Fibroblast of skin of abdomen (primary cell): ENCODE measurements at places on chromosomes 3 and 15.

DNA sequence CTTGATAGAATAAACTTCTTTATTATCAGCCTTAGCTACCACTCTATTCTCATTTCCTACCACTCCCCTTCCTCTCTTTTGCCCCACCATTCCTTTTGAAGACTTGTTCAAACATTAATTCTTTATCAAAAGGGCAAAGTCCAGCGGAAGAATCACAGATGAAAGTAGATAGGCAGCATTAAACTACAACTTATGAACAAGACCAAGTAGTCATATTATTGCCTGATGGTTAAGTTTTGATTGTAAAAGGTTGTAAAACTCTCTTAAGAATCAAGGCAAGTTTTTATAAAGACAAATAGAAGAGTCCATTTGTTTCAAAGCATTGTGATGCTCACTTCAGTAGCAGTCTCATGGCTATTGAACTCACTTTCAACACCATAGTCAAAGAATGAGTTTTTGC lies 22.4 kb upstream of the TGFBR2 start:
- DNase-seq, result no peak

GRCh38 chr15:81504170-81504905 lies 130.3 kb upstream of the TMC3 start:
- DNase-seq, result peak; percentile 80

GRCh38 chr15:59158701-59159034 lies 48.0 kb upstream of the LDHAL6B start:
- no peak for DNase-seq

DNA sequence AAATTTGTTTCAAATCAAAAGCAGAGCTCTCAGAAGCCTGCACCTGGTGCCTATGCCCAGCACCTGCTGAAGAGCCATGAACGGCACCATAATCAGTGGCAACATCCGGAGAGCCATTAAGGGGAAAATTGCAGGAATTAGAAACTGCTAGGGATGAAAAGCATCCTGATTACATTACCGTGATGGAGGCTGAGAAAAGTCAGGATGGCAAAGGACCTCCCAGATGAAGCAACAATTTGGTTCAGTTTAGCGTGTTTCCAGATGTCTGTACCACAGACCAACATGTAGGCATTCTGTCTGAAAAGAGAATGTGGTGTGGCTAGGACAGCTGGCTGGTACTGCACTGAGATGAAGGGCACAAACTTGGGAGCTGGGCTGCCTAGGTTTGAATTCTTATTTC lies 106.1 kb downstream of the EOMES start:
- DNase-seq, result no peak

DNA sequence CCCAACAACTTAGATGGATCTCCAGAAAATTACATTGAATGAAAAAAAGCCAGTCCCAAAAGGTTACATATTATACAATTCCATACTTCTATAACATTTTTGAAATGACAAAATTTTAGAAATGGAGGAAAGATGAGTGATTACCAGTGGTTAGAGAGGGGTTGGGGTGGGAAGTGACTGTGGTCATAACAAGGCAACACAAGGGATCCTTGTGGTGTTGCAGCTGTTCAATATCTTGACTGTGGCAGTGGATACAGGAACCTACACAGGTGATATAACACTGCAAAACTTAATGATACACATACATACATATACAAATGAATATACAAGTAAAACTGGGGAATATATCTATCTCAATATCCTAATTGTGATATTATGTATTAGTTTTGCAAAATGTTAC lies 9.6 kb downstream of the GOLGB1 start:
- no peak for DNase-seq

- DNase-seq, result no peak
Observed at GRCh38 chr3:61628636-61629035, 67.3 kb downstream of the PTPRG start.

DNA sequence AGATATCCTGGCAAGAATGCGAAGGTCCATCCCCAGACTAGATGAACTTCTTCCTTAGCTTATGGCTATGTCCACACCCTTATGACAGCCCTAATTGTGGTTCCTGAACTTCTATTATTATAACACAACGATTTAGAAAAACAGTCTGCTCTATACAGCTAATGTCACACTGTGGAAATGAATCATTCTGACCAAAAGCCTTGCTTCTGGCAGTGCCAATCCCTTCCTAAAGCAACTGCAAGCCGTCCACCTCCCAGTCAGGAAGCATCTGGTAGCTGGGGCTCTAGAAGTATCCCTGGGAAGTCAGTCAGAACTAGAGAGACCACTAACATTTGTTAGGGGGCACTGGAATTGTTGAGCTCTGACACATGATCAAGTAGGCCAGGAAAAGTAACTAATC lies 45.0 kb downstream of the MYO5A start:
- peak; percentile 48 for DNase-seq

GRCh38 chr15:88476635-88477060 lies 9.1 kb downstream of the MRPS11 start:
- peak; percentile 29 for DNase-seq

GRCh38 chr3:9386078-9386459 lies 11.3 kb upstream of the SETD5 start:
- no peak for DNase-seq

DNA sequence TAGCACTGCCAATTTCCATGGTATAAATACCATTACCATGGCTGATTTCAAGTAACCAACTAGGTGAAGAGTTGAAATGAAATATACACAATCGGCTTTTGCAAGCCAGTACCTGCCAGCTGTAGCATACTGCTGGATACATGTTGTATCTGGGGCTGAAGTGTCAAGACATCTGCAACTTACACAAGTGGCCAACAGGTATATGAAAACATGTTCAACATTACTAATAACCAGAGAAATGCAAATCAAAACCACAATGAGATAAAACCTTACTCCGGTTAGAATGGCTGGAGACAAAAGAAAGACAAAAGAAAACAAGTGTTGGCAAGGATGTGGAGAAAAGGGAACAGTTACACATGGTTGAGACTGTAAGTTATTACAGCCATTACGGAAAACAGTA lies 11.6 kb downstream of the ATOSA start:
- no peak for DNase-seq

DNA sequence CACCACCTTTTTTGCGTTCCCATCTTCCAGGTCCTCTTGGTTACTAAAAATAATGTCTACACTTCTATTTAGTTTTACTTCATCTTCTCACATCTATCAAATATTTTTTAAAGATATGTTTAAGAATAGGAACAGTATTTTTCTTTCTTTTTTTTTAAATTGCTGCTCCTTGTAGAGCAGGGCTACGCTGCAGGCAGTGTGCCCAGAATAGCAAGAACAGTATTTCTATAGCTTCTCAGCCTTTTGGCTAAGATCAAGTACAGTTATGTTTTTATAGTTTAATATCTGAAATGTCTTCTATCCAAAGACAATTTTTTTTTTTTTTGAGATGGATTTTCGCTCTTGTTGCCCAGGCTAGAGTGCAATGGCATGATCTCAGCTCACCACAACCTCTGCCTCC lies 73.0 kb downstream of the MYO9A start:
- no peak for DNase-seq

- no peak for DNase-seq
Observed at GRCh38 chr15:101003081-101003480, 83.9 kb downstream of the LRRK1 start.

- no peak for DNase-seq
Observed at GRCh38 chr15:32642667-32643435, 1.3 kb downstream of the SCG5 start.

DNA sequence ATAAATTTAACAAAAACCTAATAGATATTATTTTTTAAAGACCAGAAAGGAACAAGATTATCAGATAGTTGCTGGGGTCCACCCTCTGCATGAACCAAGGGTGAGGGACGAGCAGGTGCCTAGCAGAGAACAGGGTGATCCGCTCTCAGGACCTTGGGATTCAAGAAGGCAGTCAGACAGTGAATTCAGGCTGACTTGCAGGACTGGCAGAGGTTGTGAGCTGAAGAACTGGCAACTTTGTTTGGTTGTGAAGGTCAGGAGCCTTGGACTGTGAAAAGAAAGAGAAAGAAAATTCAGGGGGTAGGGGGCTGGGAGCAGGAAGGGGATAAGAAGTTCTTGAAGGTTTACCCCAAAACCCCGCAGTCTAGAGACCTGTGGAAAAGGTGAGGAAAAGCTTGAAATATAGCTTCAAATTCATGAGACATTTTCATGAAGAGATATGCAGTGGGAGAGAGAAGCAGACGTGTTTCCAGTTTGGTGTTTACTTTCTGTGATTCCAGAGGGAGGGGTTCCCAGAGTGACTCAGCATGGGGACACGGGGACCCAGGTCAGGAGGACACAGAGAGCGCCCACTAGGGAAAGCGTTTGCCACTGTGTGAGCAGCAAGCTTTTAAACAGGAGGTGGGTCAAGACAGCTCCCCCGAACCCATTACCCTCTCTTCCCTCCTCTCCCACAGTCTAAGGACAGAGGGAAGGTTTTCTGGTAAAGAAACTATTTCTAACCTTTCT lies 217.2 kb upstream of the UMPS start:
- no peak for DNase-seq

DNA sequence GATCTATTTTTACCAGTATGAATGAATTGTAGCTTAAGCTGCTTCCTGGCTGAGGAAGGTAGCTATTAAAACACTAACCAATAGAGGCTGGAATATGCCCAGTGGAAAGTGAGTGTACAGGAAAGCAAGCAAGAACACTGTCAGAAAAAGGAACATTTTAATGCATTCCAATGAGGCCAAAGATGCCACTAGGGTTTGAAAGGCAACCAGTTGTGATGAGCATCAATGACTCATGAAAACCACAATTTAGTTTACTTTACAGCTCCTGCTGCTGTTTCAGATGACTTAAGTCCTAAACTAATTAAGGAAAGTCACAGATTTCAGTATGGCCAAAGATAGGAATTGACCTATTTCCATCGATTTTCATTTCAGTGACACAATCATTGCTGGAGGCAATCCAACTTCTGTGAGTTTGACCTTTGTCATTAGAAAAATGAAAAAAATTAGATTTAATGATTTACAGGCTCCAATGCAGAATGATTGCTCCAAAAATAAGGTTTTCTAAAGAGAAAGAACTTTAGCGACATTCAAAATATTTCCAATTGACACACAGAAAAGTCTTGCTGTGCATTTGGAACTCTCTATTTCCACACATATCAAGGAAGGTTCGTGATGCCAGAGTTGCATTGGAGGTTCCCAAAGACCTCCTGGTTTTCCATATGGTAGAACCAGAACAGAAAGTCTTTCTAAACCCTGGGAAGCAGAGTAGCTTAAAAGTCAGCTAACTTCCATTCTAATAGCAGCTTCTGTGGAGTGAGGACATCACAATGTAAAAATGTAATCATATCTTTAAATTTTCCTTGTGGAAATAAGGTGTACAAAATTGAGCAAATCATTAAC lies 103.0 kb downstream of the SUCNR1 start:
- DNase-seq, result peak; percentile 96

GRCh38 chr15:76837474-76837873 lies 67.7 kb downstream of the SCAPER start:
- no peak for DNase-seq

- no peak for DNase-seq
Observed at GRCh38 chr3:11929531-11929930, 74.7 kb upstream of the SYN2 start.

- no peak for DNase-seq
Observed at GRCh38 chr15:92667287-92667904, 11.8 kb upstream of the FAM174B start.

- DNase-seq, result no peak
Observed at GRCh38 chr3:193903966-193904365, 232.0 kb upstream of the HES1 start.

DNA sequence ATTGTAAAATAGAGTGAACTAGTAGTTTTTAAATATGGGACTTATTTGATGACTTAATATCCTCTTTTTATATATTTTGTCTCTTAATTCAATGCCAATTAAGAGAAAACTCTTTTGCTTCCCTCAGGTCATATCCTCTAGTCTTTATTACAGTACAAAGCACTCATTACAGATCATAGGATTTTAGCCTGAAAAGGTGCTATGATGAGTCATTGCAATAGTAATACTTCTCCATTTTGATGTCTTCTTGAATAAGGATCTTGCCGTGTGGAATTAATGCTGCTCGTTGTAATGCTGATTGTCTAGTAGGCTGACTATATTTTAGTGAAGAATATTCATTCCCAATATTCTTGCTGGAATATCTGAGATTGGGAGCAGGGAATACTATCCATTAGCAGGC lies 612.2 kb upstream of the GOLIM4 start:
- DNase-seq, result no peak

- DNase-seq, result no peak
Observed at GRCh38 chr3:5463991-5464390, 276.5 kb downstream of the EDEM1 start.

GRCh38 chr3:48402281-48402732 lies 27.6 kb downstream of the PLXNB1 start:
- DNase-seq, result peak; percentile 89

DNA sequence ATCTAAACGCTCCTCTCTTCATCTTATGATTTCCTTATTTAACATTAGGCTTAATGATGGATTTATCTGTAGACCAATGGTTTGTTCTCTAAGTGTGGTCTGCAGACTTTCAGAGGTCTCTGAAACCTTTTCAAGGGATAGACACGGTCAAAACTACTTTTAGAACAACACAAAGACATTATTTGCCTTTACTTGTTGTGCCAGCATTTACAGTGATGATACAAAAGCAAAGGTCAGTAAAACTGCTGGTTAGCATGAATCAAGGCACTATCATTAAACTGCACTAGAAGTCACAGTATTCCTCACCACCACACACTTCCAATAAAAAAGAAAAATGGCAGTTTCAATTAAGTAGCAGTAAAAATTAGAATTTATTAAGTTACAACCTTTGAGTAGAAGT lies 24.4 kb upstream of the IGDCC4 start:
- no peak for DNase-seq

GRCh38 chr15:88115486-88116152 lies 140.9 kb downstream of the NTRK3 start:
- DNase-seq, result no peak

GRCh38 chr3:133548090-133548489 lies 25.4 kb upstream of the CDV3 start:
- DNase-seq, result peak; percentile 61

DNA sequence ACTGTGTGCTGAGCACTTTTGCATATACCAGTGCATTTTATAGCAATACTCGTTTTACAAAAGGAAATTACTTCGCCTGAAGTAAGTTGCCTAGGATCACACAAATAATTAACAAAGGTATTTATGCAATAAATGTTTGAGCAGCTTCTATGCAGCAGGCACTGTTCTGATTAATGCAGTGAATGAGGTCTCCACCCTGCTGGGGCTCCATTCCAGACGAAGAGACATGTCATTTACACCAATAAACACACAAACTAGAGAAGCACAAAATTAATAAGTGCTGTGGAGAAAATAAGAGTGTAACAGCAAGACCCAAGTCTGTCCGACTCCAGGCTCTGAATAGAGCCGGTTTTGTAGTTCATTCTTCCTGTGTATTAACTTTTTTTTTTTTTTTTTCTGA lies 17.5 kb downstream of the NOX5 start:
- no peak for DNase-seq

- no peak for DNase-seq
Observed at GRCh38 chr3:54073386-54073785, 49.0 kb upstream of the CACNA2D3 start.
